ENCODE measurements at places on chromosomes 3 and 15.

DNA sequence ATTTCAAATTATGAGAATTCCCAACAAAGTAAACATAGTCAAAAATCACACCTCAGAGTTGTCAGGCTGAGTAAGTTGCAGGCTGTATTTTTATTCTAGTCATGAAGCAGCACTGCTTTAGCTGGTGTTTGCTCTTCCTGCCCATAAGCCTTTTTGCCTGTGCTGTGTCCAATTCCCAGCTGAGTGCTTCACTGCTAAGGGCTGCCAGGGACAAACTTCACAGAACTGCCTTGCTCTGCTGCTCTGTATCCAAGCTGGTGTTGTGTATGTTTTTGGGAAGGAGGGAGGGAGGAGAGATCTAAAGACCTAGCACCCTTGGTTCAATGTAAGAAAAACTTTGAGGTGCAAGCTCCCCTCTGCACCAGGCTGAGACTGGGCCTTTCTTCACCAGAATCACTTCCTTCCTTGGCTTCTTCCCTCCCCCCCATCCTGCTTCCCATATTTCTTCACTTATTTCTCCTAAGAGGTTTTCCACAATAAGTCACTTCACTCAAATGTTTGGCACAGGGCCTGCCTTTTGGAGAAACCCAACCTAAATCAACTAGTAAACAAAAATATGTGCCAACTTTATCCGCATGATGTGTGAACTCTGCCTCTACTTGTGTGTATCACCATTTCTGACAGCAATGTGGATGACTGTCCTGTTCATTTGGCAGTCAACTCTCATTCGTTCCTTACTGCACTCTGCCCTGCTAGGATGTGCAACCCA lies 156.1 kb downstream of the TBL1XR1 start:
- DNase-seq, result peak; percentile 62

GRCh38 chr15:71496336-71496955 lies 313.9 kb upstream of the NR2E3 start:
- DNase-seq, result peak; percentile 59

DNA sequence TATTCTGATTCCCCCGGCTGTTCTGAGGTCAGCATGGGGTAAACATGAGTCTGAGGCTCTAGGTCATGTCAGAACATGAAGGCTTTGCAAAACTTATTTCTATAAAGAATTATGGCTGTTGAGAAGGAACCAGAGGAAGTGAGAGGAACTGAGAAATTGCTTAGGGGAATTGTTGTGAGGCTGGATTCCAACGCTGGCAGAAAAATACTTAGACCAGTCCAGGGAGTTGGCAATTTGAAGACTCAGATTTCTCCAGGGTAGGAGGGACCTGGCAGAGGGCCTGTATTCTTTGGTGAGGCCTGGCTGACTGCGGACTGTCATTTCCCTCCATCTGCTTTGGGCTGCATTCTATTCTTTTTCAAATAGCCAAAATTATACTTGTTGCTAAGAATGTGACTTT lies 155.5 kb downstream of the PLD1 start:
- peak; percentile 40 for DNase-seq

DNA sequence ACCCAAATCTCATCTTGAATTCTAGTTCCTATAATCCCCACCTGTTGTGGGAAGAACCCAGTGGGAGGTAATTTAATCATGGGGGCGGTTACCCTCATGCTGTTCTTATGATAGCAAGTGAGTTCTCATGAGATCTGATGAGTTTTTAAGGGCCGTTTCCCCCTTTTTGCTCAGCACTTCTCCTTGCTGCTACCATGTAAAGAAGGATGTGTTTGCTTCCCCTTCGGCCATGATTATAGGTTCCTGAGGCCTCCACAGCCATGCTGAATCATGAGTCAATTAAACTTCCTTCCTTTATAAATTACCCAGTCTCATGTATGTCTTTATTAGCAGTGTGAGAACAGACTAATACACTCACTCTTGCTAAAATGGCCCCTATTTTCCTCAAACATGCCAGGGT lies 374.7 kb downstream of the TUSC7 start:
- no peak for DNase-seq

DNA sequence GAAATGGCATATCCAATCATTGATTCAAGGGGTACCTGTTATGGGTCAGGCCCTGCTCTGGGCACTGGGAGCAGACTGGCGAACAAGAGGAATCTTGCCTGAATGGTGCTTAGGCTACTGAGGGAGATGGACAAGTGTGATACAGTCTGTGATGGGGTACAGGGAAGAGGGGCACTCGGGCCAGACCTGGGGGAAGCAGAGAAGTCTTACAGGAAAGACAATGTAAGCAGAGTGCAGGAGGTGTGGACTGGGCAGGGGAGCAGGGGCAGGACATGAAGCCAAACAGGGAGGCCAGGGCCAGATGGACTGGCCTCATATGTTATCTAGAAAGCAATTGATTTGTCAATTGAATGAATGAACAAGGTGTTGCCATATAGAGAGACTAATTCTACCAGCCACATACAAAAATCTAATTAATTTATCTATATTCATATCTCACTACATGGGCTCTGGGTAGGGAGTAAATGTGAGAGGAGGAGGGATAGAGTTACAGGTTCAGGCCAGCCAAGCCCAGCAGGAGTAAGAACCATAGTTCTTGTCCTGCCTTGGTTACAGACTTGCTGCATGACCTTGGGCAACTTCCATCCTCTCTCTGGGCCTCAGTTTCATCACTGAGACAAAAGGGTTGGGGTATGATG lies 3.6 kb upstream of the IGDCC4 start:
- DNase-seq, result no peak

GRCh38 chr3:161175506-161175905 lies 45.6 kb upstream of the NMD3 start:
- DNase-seq, result no peak

- no peak for DNase-seq
Measured at GRCh38 chr3:13393427-13394360, 26.4 kb downstream of the NUP210 start.

GRCh38 chr15:78179286-78179840 lies 30.2 kb downstream of the IDH3A start:
- DNase-seq, result no peak

DNA sequence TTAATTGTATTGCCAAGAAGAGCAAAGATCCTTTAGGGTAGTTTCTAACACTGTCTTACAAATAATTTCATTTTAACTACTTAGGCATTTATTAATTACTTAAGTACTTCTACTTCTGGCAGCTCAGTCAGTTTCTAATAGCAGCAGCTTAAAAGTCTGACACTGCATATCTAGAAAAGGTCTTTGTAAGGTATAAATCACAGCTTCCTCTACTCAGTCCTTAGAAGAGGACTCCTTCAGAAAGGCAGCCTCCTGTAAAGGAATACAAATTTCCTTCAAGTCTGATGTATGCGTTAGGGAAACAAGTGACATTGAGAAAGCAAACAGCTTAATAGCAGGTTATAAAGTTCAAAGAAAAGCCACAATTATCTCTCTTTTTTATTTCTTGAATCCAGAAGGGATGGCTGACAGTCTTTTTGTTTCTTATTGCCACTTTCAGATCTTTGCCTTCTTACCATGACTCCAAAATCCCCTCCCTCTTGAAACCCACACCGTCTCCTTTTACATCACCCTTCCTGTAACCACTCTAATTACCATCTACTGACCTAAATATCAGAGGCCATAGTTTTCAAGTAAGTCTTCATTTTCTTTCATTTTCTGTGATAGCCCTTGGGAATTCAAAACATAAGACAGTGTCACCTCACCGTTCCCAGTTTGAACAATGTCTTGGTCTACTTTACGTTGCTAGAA lies 109.5 kb downstream of the CGGBP1 start:
- DNase-seq, result no peak

DNA sequence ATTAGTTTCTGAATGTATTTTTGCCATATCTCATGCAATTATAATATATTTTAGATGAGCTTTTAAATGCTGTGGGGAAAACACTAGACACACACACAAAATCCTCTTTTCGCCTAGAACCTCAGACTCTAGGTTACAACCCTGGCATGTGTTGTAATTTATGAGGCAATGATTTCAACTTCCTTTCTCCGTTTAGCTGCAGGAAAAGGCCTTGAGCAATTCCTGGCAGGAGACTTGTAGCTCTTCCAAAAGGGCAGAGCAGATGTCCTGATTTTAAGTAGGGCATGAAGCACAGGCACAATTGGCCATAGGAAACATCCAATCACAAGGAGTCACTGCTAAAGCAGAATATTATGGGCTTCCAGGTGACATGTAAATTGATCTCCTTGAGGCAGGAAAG lies 82.0 kb downstream of the GPR156 start:
- DNase-seq, result peak; percentile 86

DNA sequence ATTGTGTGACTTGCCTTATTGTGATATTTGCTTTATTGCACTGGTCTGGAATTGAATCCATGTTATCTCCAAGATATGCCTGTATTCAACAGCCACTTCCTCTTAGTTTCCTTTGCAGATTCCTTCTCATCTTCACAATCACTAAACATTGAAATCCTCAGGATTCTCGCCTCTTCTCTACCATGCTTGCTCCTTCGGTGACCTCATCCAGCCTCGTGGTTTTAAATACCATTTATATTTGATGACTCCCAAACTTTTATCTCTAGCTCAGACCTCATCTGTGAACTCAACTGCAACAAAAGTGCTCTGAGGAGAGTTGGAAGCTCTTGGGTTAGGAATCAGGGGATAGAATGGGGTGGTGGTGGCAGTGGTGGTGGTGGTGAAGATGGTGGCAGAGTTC lies 19.9 kb downstream of the POLR2M start:
- DNase-seq, result peak; percentile 37

- DNase-seq, result no peak
Measured at GRCh38 chr3:81406318-81406717, 355.1 kb downstream of the GBE1 start.

DNA sequence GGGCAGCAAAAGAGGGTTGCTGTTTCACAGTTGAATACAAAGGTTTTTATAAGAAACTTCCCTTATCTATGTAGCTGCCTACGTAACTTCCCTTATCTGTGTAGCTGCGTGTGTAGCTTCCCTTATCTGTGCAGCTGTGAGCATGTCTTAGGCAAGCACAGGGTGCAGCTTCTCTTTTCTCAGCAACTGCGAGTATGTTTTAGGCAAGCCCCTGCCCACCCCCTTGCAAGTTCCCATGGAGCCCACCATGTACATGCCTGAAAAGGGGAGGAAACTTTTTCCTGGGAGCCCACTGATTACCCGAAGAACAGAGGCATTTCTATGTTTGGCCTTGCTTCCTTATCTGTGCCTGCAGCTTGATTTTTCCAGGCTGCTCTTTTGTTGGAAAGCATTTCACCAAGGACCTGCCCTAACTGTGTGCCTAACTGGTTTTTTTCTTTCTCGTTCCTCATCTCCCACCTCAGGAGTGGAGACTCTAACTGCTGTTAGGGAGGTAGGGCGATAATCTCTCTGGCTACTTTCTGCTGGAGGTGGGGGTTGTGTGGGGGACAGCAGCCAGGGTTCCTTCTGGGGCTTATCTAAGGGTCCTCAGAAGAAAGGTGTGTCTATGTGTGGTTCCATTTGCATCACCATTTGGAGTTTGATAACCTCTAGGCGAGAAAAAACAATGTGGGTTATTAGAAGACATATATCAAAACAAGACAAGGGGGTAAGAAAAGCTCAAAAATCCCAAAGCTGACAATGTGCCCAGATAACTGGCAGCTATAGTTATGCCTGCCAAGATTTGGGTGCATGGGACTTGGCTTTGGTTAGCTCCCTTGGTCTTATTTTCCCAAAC lies 26.0 kb downstream of the SORD start:
- DNase-seq, result no peak

GRCh38 chr3:123287962-123288302 lies 86.2 kb downstream of the SEC22A start:
- DNase-seq, result no peak

- no peak for DNase-seq
Measured at GRCh38 chr3:151084893-151085226, 604 bp upstream of the MED12L start.

- no peak for DNase-seq
Measured at GRCh38 chr3:157274644-157275137, 114.7 kb upstream of the CCNL1 start.

- no peak for DNase-seq
Measured at GRCh38 chr3:9754678-9755077, 4.9 kb downstream of the OGG1 start.

DNA sequence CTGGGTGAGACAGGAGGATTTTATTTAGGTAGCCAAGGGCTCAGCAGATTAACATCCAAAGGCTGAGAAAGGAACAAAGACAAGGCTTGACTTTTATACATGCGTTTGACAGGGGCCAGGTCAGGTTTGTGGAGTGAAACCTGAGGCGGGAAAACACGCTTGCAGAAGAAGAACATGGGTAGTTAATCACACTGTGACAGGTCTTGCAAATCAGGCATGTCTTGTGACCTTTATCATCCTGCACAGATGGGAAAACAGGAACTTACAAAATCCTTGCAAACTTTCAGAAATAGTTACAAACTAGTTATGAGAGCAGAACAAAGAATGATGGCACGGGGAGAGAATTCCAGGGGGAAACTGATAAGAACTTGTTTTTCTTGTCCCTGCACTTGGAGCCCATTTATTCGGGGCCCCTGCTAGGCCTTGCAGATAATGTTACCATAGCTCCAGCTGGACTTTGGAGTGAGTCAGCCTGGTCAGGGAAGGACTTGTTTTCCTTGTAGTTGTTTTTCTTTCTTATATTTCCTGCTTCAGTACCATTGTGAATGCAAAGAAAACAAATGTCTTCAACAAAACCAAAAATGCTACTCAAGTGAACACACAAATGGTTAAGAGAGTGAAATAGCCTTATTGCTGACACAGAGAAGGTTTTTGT lies 965.9 kb upstream of the ROBO1 start:
- DNase-seq, result peak; percentile 2

DNA sequence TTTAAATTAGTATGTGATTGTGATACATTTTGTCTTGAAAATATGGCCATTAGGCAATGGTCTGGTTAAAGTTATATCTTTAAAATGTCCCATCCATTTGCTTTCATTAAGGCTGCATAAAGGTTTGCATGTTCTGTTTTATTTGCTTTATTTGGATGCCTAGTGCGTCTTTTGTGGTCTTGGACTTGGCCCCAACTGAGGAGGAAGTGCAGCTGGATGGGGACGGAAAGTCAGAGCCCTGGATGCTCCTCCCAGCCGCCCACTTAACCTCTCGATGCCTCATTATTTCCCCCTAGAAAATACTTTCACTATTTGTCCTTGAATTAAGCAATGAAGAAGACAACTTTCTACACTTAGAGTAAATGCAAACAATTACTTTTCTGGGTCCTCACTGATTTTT lies 898.2 kb downstream of the MCTP2 start:
- no peak for DNase-seq

GRCh38 chr3:55288657-55289056 lies 198.4 kb downstream of the WNT5A start:
- DNase-seq, result no peak

DNA sequence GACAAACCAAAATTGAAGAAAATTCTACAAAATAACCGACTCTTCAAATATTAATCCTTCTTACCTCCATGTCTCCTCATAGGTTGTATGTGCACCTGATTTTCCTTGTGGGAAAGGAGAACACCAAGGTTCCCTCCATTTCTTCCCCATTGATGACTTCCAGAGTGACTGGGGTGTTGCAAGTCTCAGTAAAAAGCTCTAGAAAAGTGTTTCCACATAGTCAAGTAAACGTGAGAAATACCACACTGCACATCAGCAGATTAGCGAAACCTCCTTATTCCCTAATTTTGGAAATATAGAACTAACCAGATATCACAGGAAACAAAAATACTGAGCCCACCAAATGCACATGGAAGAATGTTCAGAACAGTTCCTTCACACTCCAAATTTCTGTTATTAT lies 4.9 kb upstream of the RPN1 start:
- DNase-seq, result no peak

GRCh38 chr3:98730338-98730737 lies 32.8 kb upstream of the ST3GAL6 start:
- no peak for DNase-seq

GRCh38 chr3:167976516-167977361 lies 119.0 kb downstream of the GOLIM4 start:
- no peak for DNase-seq

GRCh38 chr15:53861792-53862191 lies 102.3 kb upstream of the WDR72 start:
- no peak for DNase-seq
